Endothelial cell of umbilical vein (primary cell): ENCODE measurements at places on chromosomes 11 and 22. TPM values are rescaled to one million over a fixed set of nuclear protein-coding genes. Genes with fewer than 3 reads are reported as not detected.

MAP6 gene
- 0.18 TPM in 1 of 2 replicates, not detected in the other for total RNA-seq

HPX gene
- total RNA-seq: 1.3 and 2.1 TPM in 2 replicates

LRRC74B gene
- total RNA-seq: not detected in 2 replicates

OR5D13 gene
- not detected in 2 replicates for total RNA-seq

POU2AF3 gene
- total RNA-seq: not detected in 2 replicates

ANKRD13D gene
- 57.5 and 69.6 TPM in 2 replicates for total RNA-seq
